ENCODE measurements at places on chromosomes 4 and X.

DNA sequence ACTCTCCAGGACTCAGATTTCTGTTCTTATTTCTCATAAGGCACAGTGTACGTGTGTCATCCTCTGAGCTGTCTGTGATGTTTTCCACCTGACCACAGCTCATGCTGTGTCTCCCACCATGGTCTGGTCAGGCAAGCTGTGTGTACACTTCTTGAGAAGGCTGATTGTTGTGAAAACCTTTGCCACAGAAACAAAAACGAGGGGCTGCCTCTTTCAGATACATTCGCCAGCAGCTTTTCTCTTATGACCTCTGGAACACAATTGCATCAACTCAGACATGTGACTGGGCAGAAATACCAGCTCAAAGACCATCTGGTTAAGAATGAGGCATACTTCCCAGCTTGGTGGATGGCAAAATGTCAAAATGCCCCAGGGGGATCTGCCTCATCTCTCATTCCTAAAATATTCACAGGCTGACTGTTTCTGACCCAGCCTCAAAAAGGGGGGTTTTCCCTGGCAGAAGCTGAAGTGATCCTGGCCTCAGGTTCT lies 46.1 kb downstream of the PGRMC2 start:
- DNase-seq, result peak; percentile 68

- no peak for DNase-seq
Measured at GRCh38 chr4:30950737-30951136, 230.6 kb downstream of the PCDH7 start.

- no peak for DNase-seq
Measured at GRCh38 chr4:186948361-186949242, 224.9 kb upstream of the FAT1 start.

- DNase-seq, result no peak
Measured at GRCh38 chrX:108029928-108030711, 14.7 kb upstream of the VSIG1 start.

DNA sequence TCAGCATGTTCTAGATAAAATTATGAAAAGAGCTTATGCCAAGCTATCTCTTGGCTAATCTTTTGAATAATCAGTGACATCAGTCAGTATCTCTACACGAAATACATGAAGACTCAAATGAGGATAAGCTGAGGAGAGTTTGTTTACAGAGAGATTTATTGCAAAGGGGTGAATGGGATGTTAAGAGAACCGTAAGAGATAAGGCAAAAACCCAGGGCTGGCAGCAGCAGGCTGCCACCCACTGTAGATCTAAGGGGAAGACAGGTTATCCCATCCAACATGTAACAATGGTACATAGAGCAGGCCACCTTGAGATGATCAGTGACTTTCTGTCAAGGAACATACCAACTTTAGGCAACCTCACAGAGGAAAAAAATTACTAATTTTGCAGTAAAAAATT lies 432.1 kb upstream of the NR3C2 start:
- no peak for DNase-seq

GRCh38 chrX:119155416-119156035 lies 27.9 kb upstream of the KIAA1210 start:
- no peak for DNase-seq

GRCh38 chr4:133866328-133866699 lies 335.3 kb downstream of the PABPC4L start:
- DNase-seq, result no peak

GRCh38 chr4:180426938-180427337 lies 1816.3 kb upstream of the TENM3 start:
- no peak for DNase-seq

DNA sequence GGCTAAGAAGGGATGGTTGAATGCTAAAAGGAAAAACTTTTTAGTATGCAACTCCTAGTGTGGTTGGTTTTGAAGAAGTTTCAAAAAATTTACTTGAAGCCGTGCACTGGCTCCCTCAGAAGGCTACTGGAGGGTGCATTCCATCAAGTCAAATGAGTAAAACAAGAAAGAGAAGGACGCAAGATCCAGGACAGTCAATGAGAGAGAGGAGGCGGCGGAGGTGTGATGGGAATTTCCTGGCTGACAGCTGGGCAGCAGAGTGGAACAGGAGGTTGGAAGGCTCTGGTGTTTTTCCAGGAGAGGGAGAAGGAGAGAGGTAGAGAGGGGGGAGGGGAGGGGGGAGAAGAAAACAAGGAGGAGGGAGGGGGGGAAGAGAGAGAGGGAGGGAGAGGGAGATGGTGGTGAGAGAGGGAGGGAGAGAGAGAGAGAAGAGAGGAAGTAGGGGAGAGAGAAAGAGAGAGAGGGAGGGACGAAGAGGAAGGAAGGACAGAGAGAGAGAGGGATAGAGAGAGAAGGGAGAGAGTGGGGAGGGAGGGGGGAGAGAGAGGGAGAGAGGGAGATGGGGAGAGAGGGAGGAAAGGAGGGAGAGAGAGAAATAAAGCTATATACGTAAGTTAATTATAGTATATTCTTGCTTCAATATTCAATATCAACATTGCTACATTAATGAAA lies 126.4 kb downstream of the SH3KBP1 start:
- DNase-seq, result no peak

DNA sequence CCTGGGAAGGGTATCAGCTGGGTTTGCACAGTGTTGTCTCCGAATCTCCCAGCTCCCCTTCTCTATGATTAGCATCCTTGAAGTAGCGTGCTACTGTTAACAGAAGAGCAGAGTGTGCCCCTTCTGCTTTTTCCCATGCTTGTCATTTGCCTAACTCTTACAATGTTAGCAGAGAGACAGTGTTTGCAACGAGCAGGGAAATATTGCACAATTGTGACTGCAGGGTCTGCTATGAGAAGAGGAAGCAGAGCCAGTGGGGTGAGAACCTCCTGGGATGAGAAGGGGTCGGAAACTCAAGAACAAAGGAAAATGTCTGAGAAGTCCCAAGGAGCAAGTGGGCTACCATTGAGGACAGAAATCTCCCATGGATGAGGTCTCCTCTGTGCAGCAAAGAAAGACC lies 7.8 kb upstream of the CHRNA9 start:
- no peak for DNase-seq

GRCh38 chr4:2172161-2172560 lies 69.8 kb downstream of the HAUS3 start:
- DNase-seq, result no peak

- DNase-seq, result no peak
Measured at GRCh38 chr4:38181286-38181685, 221.1 kb downstream of the PTTG2 start.

GRCh38 chrX:135331525-135331924 lies 22.2 kb downstream of the ETDC start:
- DNase-seq, result no peak

GRCh38 chrX:19512961-19513360 lies 2.3 kb downstream of the MAP3K15 start:
- no peak for DNase-seq

GRCh38 chr4:134470544-134470943 lies 269.0 kb upstream of the PABPC4L start:
- no peak for DNase-seq

- peak; percentile 72 for DNase-seq
Measured at GRCh38 chrX:100717363-100717762, 14.6 kb downstream of the SYTL4 start.

- DNase-seq, result no peak
Measured at GRCh38 chr4:89582756-89583505, 254.0 kb downstream of the SNCA start.

DNA sequence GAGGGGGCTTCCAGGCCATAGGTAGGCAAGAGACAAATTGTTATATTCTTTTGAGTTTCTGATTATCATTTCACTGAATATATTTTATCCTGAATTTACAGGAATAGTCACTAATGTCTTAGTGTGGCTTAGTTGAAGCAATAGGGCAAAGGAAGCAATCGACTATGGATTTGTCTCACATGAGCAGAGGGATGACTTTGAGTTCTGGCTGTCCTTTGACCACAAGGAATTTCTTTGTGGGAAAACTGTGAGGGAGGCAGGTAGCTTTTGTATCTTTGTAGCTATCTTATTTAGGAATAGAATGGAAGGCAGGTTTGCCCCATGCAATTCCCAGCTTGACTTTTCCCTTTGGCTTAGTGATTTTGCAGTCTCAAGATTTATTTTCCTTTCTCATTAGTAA lies 207.3 kb upstream of the ANXA10 start:
- no peak for DNase-seq

GRCh38 chrX:40152741-40153344 lies 55.1 kb upstream of the BCOR start:
- no peak for DNase-seq

- DNase-seq, result no peak
Measured at GRCh38 chr4:17702641-17703040, 78.8 kb downstream of the FAM184B start.

GRCh38 chrX:111411557-111411956 lies 435 bp downstream of the DCX start:
- no peak for DNase-seq

- no peak for DNase-seq
Measured at GRCh38 chr4:80422727-80423404, 87.3 kb downstream of the CFAP299 start.

DNA sequence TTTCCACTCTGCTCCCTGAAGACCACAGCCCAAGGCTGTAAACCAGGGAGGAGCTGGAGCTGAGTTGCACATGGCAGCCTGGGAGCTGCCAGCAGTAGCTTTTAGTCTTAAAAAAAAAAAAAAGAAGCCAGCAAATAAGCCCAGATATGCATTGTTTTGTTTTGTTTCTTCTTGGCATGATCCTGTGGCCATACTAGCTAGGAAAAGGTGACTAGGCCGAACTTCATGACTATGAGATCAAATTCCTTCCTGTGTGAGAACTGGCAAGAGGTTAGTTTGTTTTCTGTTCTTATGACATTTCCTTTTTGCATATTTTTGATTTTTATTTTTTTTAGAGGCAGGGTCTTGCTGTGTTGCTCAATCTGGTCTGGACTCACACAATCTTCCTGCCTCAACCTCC lies 323.3 kb downstream of the DCTD start:
- no peak for DNase-seq

GRCh38 chrX:46381630-46382029 lies 163.6 kb downstream of the ZNF674 start:
- DNase-seq, result no peak

DNA sequence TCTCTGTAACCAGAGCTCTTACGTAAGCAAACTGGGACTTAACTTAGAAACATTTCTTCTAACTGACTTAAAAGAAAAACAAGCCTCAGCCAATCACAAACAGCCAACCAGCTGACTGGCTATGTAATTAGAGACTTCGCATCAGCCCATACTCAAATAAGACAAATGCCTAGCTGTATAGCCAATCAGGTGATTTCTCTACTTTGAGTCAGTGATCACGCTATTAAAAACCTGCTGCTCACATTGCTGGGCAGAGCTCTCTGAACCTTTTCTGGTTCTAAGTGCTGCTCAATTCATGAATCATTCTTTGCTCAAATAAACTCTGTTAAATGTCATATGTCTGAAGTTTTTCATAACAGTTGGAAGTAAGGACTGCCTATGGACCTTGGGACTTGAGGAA lies 9.9 kb upstream of the SMIM10L2A start:
- DNase-seq, result no peak

DNA sequence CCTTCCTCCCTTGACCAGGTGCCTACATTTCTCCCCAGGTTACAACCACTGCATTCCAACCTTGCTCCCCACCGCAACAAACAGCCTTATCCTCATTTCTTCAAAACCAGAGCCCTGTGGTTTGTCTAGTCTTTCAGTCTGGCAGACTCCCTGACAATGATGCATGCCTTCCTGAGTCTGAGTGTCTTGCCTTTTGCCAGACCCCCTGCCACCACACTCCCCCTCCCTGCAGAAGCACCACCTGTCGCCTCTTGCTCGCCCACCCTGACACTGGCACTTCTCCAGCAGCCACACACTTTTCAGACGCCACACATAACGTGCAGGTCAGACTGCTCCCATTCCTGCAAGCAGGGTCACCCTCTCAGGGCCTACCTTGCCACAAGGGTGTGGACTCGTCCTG lies 349.2 kb upstream of the NOCT start:
- DNase-seq, result no peak

DNA sequence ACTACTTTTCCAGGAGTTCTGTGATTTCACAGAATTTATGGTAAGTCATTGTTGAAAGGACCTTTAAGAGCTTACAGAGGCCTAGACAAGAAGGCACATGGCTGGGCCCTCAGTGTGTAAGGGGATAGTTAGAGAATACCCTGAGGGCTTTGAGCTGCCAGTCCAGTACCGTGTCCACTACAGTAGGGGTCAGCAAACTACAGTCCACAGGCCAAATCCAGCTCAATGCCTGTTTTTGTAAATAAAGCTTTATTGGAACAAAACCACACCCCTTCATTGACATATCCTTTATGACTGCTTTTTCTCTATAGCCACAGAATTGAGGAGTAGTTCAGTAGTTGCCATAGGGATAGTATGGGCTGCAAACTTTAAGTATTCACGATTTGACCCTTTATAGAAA lies 176.2 kb downstream of the MID1 start:
- no peak for DNase-seq

- DNase-seq, result no peak
Measured at GRCh38 chr4:7417639-7418038, 17.1 kb downstream of the PSAPL1 start.

DNA sequence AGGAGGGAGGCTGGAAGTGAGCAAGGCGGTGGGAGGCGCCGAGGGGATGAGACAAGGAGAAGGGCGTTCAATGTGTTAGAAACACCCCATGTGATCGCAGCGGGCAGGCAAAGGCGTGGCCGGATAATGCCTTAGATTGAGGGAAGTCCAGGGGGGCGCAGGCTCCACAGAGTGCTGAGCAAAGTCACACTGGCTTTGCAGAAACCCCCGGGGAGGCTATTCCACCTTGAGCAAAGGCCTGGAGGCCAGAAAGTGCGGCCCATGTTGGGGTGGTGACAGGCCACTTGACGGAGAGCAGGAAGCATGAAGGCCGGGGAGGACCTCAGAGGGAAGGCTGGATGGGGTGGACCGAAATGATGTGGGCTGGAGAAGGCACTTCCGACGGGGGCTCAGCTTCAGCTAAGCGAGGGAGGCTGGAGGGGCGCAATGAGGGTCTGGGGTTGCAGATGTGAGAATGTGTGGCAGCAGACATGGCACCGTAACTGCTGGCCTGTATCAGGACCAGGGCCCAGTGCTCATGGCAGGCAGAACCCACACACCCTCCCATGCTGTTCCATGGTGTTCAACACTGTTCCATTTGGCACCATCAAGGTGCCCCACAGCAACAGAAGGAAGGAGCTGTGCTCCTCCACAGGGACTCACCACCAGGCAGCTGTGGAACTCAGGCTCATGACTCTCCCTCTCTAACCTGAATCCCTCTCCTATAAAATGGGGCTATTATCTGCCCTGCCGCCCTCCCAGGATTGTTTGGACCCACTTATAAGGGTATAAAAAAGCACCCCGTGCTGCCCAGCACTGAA lies 50.3 kb downstream of the HMX1 start:
- DNase-seq, result no peak

- DNase-seq, result no peak
Measured at GRCh38 chrX:75038925-75039324, 113.7 kb upstream of the NEXMIF start.

Measured in DMS 273 treated with DMSO at 0.1 percent for 48 hours (cell line).